ENCODE measurements at places on chromosomes 2 and 18.

GRCh38 chr2:54084600-54084999 is 30.8 kb upstream of the ACYP2 start:
- DNase-seq: no peak

- no peak for DNase-seq
These were observed 24.0 kb downstream of the PDCD1 start for GRCh38 chr2:241834527-241835210.

DNA sequence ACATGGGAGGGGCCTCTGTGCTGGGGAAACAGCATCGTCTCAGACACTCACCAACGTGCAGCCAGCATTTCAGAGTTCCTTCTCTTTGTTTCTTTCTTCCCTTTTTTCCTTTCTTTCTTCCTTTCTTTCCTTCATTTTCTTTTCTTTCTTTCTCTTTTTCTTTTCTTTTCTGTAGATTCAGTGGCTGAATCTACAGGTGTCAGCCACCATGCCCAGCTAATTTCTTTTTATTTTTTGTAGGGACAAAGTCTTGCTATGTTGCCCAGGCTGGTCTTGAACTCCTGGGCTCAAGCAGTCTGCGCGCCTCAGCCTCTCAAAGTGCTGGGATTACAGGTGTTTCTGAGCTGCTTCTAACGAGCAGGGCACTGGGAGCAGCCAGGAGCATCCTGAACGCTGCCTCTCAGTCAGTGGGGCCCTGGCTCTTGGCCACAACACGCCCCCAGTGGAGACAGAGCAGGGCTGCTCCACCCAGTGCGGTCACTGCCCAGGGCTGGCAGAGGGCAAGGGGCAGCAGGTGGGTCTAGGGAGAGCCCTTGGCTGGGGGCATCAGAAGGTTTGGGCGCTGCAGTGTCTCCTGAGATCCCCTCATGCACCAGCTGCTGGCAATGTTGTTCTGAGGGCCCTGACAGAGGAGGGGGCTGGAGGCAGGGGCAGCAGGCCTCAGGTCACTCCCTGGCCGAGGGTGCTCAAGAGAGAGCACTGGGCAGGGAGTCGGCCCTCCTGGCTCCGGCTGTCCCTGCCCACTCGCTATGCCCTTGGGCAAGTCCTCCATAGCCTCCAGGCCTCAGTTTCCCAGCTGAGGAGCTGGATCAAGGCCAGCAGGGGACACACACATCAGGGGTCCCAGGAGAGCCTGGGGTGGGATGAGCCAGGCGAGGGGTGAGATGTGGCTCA is 4.7 kb upstream of the KLHL30 start:
- no peak for DNase-seq

DNA sequence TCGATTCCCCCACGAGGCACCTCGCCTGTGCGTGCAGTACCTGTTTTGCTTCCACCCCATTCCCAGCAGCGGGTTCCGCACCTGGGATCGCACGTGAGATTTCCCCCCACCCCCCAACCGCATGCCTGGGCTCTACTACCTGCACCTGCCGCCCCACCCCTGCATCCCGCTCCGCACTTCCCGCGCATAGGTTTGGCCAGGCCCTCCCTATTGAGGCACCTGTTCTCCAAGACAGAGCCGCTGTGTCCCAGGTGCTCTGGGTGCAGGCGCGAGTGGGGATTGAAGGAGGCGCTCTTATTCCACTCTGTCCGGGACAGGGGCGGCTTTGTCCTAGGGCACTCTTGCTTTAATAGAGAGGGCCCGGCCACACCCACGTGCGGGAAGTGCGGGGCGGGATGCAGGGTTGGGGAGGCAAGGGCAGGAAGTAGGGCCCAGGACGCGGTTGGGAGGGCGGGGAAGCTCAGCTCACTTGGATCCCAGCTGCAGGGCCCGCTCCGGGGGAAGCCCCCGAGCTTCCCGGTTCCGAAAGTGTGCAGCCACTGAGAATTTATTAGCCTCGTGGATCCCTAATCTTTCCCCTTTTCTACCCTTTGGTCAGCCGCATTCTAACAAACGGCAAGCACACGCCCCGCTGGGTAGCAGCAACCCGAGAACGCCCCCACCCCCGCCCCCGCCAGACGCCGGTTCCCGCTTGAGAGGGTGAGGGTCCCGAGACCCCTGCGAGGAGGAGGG is 670 bp upstream of the MOCOS start:
- DNase-seq: peak; percentile 23

DNA sequence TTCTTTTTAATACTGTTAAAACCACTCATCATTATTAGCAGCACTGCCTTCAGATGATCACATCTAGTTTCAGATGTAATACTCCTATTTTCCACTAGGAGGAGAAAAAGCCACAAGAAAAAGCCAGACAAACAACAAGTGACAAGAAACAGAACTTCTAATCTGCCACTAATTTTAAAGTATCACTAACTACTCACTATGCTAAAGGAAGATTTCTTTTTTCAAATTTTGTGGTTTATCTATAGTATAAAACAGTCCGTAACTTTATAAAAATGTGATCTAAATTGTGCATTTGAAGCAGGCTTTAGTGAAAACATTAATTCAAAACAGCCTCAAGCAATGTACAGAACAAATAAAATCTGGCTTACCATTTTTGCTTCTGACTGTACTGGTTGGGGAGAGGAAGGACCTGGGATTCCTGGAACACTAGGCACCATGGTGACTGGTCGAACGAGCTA is 56.8 kb downstream of the ATF2 start:
- peak; percentile 30 for DNase-seq

DNA sequence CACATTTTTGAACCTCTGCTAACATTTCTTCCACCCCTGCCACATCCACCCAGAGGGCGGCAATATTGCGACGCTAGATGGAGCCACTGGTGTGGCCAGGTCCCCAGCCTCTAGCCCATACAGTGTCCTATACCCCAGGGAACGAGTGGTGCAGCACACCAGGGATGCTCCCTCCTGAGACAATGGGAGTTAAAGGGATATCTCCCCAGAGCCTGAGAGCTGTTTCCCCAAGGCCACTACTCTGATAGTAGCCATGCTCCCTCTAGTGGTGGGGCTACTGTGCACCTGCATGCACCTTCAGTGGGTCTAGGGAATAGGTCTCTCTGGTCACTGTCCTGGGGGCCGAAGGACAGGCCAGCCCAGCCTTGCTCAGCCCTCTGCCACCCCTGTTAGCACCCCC is 336.4 kb upstream of the FSHR start:
- peak; percentile 6 for DNase-seq

DNA sequence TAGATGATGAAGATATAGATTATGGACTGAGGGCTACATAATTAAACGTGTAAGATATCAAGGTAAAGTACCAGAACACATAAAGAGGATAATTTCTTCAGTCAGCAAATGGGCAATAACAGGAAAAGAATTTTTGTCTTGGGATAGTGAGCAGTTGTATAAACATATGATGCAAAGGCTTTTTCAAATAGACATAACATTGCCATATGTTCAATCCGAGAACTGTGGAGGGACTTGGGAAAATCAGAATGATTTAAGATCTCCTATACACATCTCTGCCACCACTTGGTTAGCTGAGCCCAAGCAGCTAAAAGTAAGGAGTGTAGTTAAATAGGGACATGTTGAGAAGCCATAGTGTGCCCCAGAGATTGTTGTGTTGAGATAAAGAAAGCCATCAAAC is 287.6 kb upstream of the ZNF521 start:
- no peak for DNase-seq

- DNase-seq: no peak
These were observed 1.2 kb downstream of the TFPI start for GRCh38 chr2:187552828-187553681.

GRCh38 chr2:37780387-37780676 is 108.9 kb upstream of the CDC42EP3 start:
- no peak for DNase-seq

GRCh38 chr2:170276925-170277629 is 99.1 kb downstream of the MYO3B start:
- DNase-seq: no peak

GRCh38 chr2:72837171-72837570 is 11.3 kb upstream of the EXOC6B start:
- no peak for DNase-seq

Measured in GM19239 (cell line).